ENCODE measurements at places on chromosomes 1 and 21.

- peak; percentile 46 for DNase-seq
Observed at GRCh38 chr1:214331827-214332423, 51.0 kb downstream of the SMYD2 start.

DNA sequence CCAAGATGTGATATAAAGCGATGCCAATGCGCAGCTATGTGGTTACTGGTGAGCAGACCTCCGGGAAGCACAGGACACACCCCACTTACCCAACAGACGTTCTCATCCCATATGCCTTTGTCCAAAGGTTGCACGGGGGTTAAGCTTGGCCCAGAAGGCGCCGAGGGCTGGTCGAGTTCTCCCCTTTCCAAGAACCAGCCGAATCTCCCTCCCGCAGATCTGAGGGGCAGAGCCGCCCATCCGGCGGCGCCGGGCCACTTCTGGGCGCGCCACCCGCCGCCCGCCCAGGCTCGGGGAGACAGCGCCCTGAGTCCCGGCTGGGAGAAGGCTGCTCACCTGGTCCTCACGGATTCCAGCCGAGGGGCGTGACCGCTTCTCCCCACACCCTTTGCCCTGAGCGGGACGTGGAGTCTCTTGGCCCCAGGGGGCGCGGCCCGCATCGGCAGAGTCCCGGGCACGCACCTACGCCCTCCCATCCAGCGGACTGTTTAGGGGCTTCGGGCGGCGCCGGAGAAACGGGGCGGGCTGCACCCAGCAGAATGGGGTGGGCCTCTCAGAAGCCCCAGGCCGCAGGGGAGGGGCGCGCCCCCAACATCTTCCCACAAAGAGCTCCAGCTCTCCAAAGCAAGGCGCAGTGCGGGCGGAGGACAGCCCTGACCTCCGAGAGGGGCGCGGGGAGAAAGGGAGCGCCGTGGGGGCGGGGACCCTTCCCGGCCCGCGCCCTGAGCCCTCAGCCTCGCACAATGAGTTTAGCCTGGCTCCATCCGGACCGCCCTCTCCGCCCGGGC lies 615 bp downstream of the GPR161 start:
- peak; percentile 13 for DNase-seq

GRCh38 chr1:100134872-100135271 lies 1.9 kb downstream of the TRMT13 start:
- DNase-seq = peak; percentile 2

DNA sequence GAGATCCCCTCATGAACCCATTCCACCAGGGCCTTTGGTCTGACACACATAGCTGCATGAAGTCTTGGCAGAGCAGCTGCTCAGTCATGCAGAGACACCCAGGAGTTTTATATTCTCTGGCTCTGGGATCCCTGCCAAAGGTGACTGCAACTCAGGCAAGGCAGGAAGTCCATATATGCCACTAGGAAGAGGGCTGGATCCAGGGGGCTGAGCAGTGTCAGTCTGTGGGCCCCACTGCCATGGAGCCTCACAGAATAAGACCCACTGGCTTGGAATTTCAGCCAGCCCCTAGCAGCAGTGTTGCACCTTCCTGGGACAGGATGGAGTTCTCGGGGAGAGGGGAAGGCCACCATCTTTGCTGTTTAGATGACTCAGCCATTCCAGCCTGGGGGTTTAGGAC lies 199.7 kb downstream of the TBX15 start:
- DNase-seq = peak; percentile 94

- DNase-seq = peak; percentile 74
Observed at GRCh38 chr1:88998716-88999115, 6.3 kb upstream of the KYAT3 start.

DNA sequence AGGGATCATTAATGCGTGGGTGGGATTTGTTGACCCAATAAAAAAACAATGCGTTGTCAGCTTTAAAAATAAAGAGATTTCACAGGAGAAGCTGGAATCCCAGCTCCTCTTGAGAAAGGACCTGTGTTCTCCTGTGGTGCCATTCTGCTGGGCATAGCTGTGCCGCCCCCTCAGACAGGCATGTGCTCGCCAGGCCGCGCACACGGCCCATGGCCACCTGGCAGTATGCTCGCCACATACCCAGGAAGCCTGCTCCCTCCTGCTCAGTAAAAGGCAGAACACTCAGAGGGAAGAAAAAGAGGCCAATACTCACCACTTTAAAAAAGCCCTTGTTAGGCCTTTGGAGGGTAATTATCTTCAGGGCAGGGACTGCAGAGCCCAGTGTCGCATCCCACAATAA lies 13.1 kb downstream of the THAP3 start:
- DNase-seq = no peak

- DNase-seq = peak; percentile 66
Observed at GRCh38 chr1:96843196-96843595, 121.6 kb downstream of the PTBP2 start.

GRCh38 chr21:39685991-39686390 lies 59.0 kb upstream of the IGSF5 start:
- DNase-seq = no peak

DNA sequence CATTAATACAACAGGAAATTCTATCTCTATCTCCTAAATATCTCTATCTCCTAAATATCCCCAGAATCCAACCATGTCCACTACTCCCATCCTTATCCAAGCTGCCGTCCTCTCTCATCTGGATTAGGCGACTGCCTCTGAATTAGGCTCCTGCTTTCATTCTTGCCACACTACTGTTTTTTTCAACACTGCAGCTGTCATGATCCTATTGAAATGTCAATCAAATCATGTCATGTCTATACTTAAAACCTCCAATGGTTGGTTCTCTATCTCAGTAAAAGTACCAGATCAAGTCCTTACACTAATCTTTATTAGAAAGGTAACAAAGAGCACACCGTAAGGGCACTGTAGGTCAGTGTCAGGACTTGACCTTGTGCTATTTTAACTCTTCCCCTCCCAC lies 82.0 kb upstream of the NFIA start:
- no peak for DNase-seq

- no peak for DNase-seq
Observed at GRCh38 chr1:9338397-9339246, 45.9 kb downstream of the SPSB1 start.

DNA sequence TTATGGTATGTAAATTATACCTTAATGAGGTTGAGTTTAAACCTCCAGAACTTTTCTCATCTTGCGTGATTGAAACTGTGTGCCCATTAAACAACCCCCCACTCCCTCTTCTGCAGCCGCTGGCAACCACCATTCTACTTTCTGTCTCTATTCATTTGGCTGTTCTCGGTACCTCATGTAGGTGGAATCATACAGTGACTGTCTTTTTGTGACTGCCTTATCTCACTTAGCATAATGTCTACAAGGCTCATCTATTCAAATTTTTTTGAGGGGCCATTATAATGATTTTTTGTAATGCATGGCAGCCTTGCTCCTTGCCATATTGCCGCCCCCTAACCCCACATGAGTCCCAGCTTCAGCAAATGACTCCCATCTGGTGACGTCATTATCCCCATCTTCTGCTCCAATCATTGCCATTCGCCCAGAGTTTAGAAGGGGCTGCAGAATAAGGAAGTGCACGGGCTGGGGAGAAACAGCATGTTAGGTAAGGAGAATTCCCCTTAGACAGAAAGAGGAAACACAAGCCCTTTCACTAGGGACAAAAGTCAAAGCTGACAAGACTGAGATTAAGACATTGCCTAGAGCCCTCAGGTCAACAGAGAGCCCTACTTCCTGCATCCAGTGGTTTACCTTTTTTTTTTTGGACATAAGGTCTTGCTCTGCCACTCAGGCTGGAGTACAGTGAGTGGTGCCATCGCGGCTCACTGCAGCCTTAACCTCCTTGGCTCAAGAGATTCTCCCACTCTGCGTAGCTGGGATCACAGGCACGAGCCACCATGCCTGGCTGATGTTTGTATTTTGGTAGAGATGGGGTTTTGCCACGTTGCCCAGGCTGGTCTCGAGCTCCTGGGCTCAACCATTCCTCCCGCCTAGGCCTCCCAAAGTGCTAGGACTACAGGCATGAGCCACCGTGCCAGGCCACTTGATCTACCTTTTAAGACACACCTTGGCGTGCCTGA lies 78.4 kb upstream of the ERRFI1 start:
- DNase-seq = no peak

GRCh38 chr1:204628868-204629267 lies 56.7 kb downstream of the LRRN2 start:
- no peak for DNase-seq

GRCh38 chr21:44088401-44088780 lies 18.8 kb upstream of the PWP2 start:
- no peak for DNase-seq

GRCh38 chr1:201496296-201496690 lies 10.6 kb downstream of the CSRP1 start:
- no peak for DNase-seq

GRCh38 chr1:194338241-194338948 lies 1152.0 kb upstream of the B3GALT2 start:
- DNase-seq = peak; percentile 9

DNA sequence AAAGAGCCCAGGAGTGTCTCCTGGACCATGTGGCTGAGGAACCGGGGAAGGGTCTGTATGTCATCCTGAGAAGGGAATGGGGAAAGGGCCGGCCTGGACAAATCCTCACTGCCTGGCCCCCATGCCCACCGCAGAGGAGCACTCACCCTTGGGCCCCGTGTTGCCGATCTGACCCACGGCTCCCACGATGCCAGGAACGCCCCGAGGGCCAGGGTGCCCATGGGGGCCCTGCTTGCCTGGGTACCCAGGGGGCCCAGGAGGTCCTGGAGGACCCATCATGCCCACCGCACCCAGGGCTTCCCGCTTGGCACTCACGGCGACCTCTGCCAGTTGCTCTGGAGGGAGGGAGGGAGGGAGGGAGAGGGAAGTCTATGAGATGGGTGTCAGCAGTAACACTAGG lies 14.6 kb downstream of the COL9A2 start:
- DNase-seq = no peak

GRCh38 chr1:53392460-53392859 lies 64.6 kb upstream of the LRP8 start:
- no peak for DNase-seq

DNA sequence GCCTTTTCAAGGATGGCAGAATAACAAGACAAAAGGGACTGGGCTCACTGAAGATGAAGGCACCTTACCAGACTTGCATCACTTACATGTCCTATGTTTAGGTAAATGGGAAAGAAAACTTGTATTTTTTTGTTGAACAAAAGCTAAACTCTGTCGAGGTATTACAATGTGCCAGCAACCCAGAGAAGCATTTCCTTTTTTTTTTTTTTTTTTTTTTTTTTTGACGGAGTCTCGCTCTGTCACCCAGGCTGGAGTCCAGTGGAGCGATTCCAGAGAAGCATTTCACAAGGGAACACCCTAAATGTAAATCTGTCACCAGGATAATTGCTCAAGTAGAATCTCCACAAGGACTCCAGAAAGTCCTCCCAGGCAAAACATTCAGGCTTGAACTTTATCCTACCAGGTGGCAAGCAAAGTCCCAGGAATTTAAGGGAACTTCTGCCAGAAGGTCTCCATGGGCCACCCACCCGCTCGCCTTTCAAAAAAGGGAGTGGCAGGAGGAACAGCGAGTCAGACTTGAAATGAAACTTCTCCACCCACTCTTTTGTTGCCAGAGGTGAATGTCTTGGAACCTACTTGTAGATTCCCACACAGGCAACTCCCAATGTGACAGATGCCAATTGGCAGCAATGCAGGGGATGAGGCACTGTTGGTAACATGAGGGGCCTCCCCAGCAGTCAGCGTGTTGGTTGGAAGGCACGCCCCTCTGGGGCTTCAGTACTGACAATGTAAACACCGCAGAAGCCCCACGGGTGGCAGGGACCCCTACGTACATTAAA lies 125.0 kb downstream of the TIAM1 start:
- DNase-seq = peak; percentile 38

- no peak for DNase-seq
Observed at GRCh38 chr1:47963568-47964358, 33.4 kb downstream of the TRABD2B start.

DNA sequence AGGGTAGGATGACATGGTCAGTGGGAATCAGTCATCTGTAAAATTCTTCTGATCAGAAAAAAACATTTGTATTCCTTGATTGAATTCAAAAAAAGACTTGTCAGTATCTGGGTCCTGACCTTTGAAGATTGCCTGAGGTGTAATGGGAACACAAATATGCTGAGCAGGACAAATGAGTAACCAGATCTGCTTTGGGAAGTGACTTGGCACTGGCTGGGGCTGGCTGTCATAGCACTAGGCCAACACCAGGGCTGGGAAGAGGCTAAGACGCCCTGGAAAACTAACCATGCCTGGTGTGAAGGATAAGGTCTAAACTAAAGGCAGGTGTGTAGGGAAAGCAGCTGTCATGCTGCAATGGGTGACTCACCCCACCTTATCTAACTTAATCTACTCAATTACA lies 452.9 kb upstream of the BEND5 start:
- DNase-seq = no peak

DNA sequence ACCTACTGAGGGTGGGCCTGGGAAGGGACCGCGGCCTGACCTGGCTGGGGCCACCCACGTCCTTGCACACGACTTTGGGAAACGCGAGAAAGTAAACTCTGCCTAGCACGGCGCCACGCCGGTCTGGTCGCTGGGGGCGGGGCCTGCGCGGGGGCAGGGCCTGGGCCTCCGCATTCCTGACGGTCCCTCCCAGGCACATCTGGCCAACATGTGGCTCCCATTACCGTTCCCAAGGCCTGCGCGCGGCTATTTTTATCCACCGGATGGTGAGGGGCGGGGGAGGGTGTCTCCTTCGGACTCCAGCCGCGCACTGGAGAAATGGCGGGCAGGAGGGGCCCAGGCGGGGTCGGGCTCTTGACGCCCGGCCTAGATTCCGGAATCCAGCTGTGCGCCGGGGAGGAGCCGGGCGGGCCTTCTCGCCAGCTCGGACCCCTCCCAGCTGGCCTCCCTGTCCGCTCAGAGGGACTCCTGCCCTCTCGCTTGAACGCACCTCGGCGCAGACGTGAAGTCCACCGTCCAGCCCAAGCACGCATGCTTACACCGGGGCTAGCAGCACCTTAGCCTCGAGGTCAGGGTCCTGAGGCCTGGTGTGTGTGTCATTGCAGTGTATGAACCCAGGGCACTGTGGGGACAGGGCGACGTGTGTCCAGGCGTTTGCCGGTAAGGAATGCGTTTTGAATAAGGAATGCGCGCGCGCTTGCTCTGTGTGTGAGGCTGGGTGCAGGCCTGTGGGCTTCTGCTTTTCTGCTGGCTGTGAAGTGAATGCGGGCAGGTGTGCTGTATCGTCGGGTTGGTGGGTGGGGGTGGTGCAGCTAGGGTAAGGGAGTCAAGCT lies 2.1 kb downstream of the EVA1B start:
- DNase-seq = peak; percentile 95

DNA sequence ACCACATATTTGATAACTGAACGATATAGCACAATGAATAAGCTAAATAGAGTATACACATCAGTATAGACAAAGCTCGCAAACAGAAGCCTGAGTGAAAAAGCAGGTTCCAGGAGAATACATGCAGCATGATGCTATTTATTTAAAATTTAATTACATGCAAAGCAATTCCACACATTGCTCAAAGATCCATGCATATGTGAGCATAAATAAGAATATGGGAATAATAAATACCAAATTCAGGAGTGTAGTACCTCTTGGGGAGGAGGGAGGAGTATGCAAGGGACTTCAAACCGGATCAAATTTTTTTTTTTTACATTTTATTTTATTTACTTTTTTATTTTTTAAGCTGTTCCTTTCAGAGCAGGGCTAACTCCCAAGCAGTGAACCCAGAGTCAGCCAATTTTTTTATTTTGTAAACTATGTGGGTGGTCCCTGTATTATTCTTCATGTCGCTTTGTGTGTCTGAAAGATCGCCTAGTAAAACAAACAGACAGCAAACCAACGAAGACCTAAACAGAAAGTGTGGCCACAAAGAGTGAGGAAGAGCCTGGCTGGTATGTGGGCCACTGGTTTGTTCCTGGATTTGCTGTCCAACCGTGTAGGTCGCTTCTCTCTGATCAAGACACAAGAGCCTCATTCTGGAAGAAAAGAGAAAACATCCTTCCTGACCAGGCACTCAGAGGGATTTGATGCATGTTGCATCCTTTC lies 4.2 kb upstream of the SHISAL2A start:
- no peak for DNase-seq

Measured in fibroblast of upper back skin (primary cell).